IMR-90 (cell line): ENCODE measurements at places on chromosomes 1 and 21.

DNA sequence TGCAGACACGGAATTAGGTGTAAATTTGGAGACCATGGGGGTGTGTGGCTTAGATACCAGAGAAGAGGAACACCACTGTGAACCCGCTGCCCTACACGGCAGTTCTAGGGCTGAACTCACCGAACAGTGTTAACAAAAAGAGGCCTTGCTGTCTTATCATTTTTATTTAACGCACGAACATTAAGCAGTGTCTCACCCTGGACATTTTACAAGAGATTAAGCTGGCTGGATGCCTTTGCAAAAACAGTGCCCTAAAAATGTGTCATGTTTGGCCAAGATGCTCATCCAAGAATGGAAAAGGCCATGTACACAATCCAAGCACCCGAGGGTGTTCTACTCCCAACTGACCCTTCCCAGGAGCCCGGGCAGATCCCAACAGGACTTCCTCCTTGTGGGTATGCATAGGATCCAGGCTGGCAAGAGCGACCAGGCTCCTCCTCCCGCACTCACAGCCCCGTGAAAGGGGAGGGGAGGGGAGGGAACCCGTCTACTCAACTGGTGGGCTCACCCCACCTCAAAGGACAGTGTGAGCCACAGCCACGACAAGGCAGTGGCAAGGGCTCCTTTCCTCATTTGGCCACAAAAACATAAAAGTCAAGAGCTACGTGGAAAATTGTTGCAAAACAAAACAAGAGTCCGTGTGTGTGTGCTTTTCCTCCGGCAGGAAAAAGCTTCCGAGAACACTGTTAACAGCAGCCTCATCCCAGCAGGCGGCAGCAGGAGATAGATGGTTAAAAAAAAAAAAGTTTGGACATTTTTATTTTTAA, 20.3 kb downstream of the C2CD2 start:
- peak; percentile 56 for DNase-seq

GRCh38 chr1:195590649-195591048, 1017.6 kb downstream of the KCNT2 start:
- peak; percentile 1 for DNase-seq

DNA sequence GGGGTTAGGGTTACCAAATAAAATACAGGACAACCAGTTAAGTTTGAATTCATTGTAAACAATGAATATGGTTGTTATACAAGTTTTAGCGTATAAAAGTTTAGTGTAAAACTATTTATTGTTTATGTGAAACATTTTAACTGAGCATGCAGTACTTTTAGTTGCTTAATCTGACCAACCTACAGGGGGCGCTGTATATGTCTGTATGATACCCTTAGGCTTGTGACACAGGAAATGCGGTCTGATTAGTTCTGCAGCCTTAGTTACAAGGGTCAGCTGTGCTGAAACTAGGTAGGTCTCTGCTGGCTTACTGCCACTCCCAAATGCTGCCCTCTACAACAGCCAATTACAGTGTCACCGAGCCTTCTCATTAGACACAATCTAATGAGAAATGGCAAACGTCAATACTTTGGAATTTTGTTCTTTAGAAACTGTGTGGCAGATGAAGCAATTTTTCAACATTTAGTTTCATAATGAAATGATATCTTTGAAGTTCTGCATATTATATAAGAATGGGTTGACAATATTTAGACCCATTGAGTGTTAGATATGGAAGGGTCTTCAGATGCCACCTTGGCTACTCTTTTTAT, 56.2 kb downstream of the NTNG1 start:
- DNase-seq: peak; percentile 3

DNA sequence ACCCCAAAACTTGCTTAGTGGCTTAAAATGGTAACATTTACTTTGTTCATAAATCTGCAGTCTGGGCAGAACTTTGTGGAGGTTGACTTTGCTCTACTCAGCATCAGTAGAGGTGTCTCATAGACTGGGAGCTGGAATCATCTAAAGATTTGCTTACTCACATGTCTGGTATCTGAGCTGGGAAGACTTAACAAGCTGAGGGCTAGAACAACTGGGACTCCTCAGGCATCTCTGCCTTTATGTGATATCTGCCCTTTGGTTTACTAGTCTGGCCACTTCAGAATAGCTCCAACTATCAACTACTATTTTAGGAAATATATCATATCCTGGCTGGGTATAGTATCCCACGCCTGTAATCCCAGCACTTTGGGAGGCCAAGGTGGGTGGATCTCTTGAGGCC, 82.5 kb downstream of the C4BPA start:
- no peak for DNase-seq

- no peak for DNase-seq
Measured at GRCh38 chr1:43573066-43573800, 42.5 kb downstream of the PTPRF start.

GRCh38 chr1:28295936-28296335, 32.9 kb upstream of the MED18 start:
- DNase-seq: no peak

DNA sequence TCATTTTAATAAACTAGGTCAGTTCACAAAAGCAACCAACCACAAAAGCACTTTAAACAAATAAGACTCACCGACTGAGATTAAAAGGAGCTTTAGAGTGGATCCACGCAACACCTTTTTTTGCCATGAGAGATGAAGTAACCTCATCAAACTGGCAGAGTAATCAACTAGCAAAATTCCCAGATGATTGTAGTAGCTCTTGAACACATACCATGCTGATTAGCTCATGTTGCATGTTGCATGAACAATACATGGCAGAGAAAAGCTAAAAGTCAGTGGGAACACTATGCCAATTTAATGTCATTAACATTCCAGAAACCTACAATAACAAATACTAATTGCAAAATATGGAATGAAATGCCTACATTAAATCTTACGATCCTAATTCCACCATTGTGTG, 4.1 kb downstream of the WARS2 start:
- peak; percentile 54 for DNase-seq

GRCh38 chr1:68197891-68198290, 34.4 kb downstream of the WLS start:
- peak; percentile 49 for DNase-seq

GRCh38 chr1:193476748-193477147, 290.3 kb upstream of the B3GALT2 start:
- no peak for DNase-seq

- peak; percentile 37 for DNase-seq
Measured at GRCh38 chr1:36650200-36651065, 167.7 kb upstream of the CSF3R start.

- DNase-seq: no peak
Measured at GRCh38 chr1:15472587-15472986, 3.3 kb upstream of the CELA2B start.

GRCh38 chr1:228510803-228511413, 23.7 kb downstream of the RNF187 start:
- no peak for DNase-seq

GRCh38 chr1:97042551-97042950, 321.0 kb downstream of the PTBP2 start:
- peak; percentile 65 for DNase-seq

- DNase-seq: no peak
Measured at GRCh38 chr1:54302951-54303843, 103.0 kb downstream of the SSBP3 start.

- no peak for DNase-seq
Measured at GRCh38 chr1:76928522-76928921, 61.2 kb downstream of the ST6GALNAC5 start.

GRCh38 chr1:20685099-20685662, 24.0 kb upstream of the DDOST start:
- DNase-seq: no peak

GRCh38 chr1:86542631-86543030, 4.2 kb upstream of the CLCA4 start:
- DNase-seq: no peak

GRCh38 chr1:56097713-56098112, 481.6 kb downstream of the PLPP3 start:
- DNase-seq: peak; percentile 37

DNA sequence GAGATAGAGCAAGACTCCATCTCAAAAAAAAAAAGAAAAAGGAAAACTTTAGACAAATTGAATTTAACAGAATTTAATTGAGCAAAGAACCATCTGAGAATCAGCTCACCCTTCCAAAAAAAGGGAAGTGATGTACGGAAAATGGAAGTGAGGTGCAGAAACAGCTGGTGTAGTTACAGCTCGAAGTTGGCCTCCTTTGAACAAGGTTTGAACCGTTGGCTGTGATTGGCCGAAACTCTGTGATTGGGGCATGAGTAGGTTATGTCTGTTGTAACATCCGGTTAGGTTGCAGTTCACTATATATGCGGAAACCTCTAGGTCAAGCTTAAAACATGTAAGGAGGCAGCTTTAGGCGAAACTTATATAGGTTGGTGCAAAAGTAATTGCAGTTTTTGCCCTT, 97.9 kb upstream of the KIF26B start:
- no peak for DNase-seq

DNA sequence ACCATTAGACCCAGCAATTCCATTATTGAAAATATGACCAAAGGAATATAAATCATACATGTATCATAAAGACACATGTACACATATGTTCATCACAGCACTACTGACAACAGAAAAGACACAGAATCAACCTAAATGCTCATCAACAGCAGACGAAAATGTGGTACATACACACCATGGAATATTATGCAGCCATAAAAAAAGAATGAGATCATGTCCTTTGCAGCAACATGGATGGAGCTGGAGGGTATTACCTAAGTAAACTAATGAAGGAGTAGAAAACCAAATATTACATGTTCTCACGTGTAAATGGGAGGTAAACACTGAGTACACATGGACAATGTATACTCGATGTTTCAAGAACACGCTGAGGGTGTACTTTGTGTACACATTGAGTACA, 15.9 kb downstream of the AKT3 start:
- no peak for DNase-seq

DNA sequence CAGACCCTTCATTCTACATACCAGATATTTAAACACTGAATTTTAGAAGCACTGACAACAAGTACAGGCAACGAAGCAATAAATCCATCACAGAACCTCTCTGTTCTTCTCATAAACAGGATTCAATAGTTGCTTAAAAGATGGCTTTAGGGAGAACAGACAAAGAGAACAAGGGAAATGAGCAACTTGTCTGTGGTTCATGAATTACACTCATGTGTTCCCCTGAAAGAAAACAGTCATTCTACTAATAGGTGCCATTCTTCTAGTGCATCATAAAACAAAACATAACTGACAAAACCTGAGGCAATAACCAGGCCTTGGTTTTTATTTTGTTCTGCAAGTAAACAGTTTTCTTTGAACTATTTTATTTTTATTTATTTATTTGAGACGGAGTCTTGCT, 6.8 kb downstream of the GNL2 start:
- DNase-seq: no peak

GRCh38 chr1:8349961-8350360, 32.0 kb downstream of the SLC45A1 start:
- DNase-seq: no peak

DNA sequence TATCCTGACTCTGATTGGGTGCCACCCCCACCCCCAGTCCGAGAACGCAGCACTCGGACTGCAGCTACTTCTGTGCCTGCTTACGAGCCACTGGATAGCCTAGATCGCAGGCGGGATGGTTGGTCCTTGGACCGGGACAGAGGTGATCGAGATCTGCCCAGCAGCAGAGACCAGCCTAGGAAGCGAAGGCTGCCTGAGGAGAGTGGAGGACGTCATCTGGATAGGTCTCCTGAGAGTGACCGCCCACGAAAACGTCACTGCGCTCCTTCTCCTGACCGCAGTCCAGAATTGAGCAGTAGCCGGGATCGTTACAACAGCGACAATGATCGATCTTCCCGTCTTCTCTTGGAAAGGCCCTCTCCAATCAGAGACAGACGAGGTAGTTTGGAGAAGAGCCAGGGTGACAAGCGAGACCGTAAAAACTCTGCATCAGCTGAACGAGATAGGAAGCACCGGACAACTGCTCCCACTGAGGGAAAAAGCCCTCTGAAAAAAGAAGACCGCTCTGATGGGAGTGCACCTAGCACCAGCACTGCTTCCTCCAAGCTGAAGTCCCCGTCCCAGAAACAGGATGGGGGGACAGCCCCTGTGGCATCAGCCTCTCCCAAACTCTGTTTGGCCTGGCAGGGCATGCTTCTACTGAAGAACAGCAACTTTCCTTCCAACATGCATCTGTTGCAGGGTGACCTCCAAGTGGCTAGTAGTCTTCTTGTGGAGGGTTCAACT, 2.1 kb downstream of the RBM15 start:
- DNase-seq: no peak

- no peak for DNase-seq
Measured at GRCh38 chr1:77824694-77825093, 45.2 kb downstream of the MIGA1 start.

GRCh38 chr1:53598966-53599365, 139.8 kb downstream of the DMRTB1 start:
- DNase-seq: no peak

GRCh38 chr1:76865696-76866286, 1.5 kb upstream of the ST6GALNAC5 start:
- no peak for DNase-seq

GRCh38 chr1:62435231-62436038, 1.4 kb upstream of the USP1 start:
- DNase-seq: no peak

GRCh38 chr1:245483247-245483646, 328.5 kb downstream of the KIF26B start:
- DNase-seq: no peak

DNA sequence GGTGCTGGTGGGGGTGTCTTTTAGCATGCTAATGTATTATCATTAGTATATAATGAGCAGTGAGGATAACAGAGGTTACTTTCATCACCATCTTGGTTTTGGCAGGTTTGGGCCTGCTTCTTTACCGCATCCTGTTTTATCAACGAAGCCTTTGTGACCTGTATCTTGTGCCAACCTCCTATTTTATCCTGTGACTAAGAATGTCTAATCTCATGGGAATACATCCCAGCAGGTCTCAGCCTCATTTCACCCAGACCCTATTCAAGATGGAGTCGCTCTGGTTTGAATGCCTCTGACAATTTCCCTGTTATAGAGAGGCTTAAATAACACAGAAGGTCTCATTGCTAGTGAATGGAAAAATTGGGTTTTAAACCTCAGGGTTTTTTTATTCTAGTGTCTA, 300.8 kb upstream of the PROX1 start:
- no peak for DNase-seq

DNA sequence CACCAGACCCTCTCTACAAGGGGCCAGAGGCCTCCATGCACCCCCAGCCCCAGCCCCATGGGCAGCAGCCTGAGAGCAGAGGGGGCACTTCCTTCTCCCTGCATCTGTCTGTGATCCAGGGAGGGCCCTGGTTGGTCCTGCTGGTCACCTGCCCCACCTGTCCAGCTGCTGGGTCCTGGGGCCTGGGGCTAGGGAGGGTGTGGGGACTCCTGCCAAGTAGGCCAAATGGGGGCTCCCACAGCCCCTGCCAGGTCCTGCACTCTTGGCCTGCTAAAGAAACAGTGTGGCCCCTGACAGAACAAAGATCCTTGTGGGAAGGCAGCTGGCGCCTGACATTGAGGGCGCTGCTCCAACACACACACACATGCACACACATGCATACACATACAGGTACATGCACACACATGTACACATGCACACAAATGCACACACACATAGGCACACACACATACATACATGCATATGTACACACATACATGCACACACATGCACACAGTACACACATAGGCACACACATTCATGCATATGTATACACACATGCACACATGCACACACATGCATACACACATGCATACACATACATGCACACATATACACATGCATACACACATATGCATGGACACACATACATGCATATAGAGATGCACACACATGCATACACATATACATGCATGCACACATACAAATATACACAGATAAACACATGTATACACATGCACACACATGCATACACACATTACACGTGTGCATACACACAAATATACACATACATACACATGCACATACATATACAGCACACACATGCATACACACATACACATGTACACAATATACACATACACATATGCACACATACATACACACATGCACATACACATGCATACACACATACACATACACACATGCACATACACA, 49.9 kb downstream of the TRPM2 start:
- no peak for DNase-seq
